ENCODE measurements at places on chromosomes 16 and 17.
A peak's percentile ranks its signal among the peaks of the same experiment; 100 is the strongest.

DNA sequence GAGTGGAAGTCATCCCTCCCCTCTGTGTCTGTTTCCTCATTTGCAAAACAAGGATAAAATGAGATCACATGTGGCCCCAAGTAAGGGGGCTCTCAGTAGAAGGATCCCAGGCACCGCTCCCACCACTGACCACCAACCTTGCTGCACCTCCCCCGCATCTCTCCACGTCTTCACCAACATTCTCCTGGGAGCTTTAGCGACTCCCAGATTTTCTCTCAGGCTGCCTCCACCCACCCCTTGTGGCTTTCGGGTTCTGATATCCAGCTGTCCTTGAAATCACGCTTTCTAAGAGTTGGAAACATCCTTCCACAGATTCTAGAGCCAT lies 16.4 kb upstream of the NTN1 start:
- DNase-seq: no peak

DNA sequence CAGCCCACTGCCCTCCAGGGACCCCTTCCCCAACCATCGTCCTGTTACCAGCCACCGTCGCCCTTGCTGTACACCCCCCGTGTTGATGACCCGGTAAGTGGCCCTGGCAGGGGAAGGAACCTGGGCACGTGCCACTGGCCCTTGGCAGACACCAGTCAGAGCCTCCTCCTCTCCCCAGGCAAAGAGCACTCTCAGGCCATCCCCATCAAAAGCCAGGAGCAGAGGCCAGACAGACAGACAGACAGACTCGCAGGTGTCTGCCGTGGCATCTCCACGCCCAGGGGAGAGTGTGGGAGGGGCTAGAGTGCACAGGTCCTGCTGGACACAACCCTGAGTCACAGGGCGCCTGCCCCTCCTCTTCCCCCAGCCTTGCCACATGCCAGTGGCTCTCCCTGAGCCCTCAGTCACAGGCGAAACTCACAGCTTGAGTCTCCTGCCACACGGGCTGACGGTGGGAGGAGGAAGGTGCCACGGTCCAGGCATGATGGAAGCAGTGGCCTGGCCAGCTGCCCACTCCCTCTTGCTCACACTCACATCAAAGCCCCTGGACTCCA lies 7.8 kb downstream of the CLCN7 start:
- no peak for DNase-seq

DNA sequence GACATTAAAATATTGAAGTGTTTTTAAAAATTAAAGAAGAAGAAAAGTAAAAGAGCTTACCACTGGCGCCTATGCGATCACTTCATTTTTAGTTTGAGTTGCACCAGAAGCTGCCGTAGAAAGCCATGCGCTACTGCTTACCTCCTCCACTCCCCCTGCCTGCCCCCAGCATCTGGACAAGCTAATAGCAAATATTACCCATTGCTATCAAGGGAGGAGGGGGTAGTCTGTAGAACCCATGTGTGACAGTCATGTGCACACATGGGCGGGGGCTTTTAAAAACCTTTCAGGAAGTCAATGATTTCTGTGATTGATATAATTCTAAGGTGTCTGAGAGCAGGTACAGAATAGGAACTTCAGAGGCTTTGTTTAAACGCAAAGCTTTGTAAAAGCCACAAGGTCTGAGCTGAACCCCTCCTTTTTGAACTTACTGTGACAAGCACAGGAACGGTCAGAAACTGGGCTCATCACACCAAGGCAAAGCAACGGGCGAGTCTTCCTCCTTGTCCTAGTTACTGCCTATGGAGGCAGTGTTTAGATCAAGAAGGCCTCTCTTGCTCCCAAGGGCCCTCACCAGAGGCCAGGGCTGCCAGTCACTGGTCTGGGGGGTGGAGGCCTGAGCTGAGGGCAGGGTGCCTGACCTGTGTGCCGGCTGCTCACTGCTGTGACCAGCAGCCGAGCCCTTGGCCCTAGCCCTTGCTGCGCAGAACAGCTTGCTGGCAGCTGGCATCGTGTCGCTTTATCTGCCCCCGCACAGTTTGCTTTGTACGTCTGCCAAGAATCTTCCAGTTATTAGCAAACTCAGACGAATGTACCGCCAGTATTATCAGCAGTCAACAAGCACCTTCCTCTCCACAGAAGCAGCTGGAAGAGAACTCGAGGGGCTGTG lies 15.0 kb downstream of the GINS2 start:
- peak; percentile 97 for DNase-seq

- DNase-seq: no peak
Measured at GRCh38 chr17:44121997-44122815, 1.2 kb downstream of the HDAC5 start.

- no peak for DNase-seq
Measured at GRCh38 chr16:72128701-72129100, 35.1 kb downstream of the DHX38 start.

- DNase-seq: no peak
Measured at GRCh38 chr16:22727285-22728166, 86.4 kb upstream of the HS3ST2 start.

DNA sequence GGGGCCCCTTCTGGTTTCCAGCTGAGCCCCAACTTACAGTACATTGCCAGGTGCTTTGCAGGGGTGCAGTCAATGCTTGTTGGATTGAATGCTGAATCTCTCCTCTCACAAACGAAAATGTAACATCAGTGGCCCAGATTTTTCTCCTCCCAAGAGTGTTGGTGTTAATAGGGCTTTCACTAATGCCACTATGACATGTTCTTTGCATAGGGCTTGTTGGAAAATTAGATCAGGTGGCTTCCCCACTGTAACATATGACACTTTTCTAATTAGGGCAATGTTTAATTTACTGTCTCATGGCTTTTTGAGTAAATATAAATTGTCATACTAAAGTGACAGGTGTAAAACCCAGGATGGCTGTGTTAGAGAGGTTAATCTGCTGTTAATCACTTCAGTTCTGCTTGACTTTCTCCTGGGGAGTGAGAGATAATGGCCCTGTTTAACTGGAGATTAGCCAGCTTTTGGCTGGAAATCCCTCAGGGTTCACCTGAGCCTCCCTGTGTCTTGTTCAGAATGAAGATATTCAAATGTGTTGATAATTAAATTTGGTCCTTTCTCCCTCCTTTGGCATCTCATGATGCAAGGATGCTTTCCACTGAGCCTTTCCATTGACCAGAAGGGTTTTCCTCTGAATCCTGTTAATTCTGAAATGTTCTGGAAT lies 502.3 kb downstream of the RBFOX1 start:
- no peak for DNase-seq

- DNase-seq: peak; percentile 35
Measured at GRCh38 chr17:47785538-47786123, 36.0 kb downstream of the OSBPL7 start.

- peak; percentile 61 for DNase-seq
Measured at GRCh38 chr17:21475571-21475970, 99.4 kb downstream of the KCNJ12 start.

DNA sequence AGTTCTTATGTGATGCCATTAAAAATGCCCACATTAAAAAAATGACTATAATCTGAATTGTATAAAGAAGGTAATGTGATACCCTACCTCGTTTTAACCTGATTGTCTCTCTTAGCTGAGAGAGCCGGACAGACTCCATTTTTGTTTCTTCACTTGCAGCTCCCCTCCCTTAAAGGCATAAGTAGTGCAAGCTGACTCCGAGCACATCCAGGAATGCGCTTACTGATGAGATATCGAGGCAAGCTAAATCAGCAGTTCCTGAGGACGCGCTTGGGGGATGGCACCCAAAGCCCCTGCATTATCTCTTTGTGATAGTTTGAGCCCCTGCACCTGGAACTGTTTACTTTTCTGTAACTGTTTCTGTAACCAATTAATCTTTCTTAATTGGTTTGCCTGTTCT lies 6.3 kb downstream of the KRT24 start:
- DNase-seq: no peak

DNA sequence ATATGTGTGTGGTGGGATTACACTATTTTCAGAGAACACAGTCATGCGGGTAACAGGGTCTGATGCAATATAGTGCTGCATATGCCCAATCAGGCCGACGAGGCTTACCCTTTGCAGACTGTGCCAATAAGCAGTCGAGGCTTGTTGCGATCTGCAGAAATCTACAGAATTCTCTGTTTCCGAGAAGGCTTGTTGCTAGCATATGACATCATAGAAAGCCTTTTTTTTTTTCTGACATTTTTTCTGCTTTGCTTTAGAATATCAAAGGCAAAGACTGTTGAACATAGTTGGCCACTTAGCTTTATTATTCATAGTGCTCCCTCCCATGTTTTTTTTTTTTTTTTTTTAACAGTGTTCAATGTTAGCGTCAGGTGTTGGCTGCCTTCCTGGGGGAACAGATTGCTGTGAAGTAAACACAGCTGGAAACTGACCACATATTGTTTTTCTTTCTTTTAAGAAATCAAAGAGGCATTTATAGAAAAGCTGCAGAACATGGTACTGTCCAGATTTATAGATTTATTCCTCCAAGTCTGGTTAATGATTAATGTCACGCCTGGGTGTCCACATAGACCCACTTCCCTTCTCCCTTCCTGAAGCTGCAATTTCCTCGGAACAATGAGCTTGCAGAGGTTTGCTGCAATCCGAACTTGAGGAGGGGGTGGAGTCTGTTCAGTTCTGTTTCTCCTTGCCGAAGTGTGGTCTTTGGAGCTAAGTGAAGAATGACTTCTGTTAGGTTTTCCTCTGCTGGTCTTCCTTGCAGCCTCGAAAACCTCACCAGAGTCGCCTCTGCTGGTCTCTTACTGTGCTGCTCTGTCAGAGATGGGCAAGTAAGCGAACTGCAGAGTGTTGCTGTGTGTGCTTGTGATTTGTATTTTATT lies 87.3 kb downstream of the MAP2K6 start:
- DNase-seq: no peak

DNA sequence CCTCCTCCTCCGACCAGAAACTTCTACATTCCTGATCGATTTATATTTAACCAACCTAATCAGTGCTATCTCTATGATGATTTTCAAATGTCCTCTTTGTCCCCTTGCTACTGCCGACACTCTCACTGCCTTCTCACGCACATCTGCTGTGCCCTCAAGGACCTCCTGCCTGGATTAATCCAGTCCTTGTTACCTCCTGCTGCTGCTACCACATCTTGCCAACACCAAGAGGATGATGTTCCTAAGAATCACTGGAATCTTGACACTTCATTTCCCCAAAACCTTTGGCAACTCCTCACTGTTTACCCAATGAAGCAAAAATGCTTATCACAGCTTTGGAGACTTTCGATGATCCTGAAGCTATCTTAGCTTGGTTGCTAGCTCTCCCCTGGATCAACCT lies 287.3 kb upstream of the AXIN2 start:
- no peak for DNase-seq

DNA sequence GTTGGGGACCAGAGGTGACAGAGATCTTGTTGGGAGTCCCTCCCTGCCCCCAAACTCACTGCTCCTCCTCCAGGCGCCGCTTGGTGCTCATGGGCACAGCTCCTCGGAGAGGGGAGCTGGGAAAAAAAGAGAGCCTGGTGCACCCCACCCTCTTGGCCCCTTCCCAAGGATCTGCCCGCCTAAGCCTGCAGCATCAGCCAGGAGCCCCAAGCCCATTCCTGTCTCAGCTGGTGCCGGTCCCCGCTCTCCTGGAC lies 400 bp downstream of the HCFC1R1 start:
- DNase-seq: peak; percentile 73

- DNase-seq: no peak
Measured at GRCh38 chr17:16920628-16921020, 51.3 kb downstream of the TNFRSF13B start.

GRCh38 chr17:33199571-33200510 lies 93.3 kb downstream of the ASIC2 start:
- DNase-seq: no peak

DNA sequence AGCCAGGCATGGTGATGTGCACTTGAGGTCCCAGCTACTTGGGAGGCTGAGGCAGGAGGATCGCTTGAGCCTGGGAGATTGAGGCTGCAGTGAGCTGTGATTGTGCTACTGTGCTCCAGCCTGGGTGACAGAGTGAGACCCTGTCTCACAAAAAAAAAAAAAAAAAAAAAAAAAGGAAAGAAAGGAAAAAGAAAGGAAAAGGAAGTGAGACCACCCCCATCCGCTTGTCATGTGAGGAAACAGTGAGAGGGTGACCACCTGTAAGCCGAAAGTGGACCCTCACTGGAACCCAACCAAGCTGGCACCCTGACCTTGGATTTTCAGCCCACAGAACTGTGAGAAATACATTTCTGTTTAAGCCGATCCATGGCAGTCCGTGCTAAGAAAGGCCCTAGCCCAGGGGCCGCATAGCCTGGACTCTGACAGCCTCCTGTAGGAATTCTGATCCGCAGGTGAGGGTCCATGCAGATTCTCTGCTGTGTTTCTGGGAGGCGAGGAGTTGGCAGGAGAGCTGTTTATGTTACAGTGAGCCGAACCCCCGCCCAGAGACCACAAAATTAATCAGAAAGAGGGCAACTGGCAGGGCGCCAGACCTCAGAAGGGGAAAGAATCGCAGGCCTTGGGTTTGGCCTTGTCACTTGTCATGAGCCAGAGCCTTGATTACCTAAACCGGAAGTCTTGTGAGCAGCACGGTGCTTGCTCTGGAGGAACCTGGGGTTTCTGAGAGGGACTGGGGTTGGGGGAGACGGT lies 945 bp downstream of the SGSH start:
- peak; percentile 95 for DNase-seq

DNA sequence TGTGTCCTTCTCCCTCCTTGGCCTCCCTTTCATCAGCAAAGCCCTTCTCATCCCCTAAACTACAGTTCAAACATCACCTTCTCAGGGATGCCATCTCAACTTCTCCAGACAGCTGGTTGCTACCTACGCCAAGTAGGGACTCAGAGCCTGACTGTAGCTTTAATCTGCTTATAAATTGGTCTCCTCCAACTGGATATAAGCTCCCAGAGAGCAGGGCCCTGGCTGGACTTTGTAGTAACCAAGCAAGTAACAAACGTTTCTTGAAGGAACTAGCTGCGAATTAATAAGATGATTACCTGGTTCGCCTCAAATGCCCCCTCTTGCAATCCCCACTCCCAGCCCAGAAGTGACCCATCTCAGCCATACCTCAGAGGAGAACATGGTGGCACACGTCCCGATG lies 17.5 kb upstream of the KLHL11 start:
- DNase-seq: no peak

DNA sequence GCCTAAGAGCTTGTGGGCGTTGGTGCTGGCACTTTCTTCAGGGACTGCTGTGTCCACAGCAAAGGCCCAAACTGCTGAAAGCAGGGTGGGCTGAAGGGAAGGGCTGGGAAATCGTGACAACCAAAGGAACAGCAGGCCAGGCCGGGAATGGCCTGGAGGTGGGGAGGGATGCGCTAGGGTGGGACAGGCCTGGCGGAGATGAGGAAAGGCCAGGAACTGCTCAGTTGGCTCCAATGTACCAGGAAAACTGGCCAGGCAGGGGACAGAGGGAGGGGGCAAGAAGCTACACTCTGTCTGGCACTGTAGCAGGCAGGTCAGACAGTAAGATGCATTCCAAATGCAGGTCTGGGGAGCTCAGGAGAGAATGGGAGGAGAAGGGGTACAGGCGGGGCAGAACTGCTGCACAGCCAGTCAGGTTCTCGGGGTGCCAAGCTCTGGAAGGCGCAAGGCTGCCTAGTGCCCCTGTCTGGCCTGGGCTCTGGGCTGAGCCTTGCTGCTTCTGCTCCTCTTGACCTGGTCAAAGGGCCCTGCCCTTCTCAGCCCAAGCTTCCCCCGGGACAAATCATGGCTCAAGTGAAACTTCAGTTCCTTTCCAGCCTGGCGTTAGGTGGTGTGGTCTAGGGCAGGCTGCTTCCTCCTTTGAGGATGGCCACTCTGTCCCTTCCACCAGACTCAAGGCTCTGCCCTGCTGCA lies 7.3 kb downstream of the PNMT start:
- no peak for DNase-seq

- DNase-seq: no peak
Measured at GRCh38 chr16:25478476-25478875, 213.3 kb upstream of the HS3ST4 start.

All from hematopoietic multipotent progenitor cell treated with erythropoietin and hydrocortisone succinate and interleukin-3 and kit ligand, for 8 days (in vitro differentiated cells).